Stimulated activated CD4-positive, alpha-beta T cell treated with anti-CD3 and anti-CD28 coated beads, Interleukin-1b, Interleukin-23, amount 100 ng/mL, for 24 hours (primary cell): ENCODE measurements at places on chromosomes 5 and 9.

DNA sequence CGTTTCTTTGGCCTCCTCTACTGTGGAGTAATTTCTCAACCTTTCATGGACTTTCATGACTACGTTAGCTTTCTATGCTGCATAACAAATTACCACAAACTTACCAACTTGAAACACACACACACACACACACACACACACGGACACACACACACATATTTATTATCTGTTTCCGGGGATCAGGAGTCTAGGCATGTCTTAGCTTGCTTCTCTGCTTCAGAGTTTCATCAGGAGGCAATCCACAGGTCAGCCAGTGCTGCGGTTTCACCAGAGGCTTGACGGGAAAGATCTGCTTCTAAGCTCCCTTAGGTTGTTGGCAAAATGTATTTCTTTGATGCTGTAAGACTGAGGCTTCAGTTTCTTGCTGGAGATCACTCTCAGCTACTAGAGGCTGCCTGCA is 59.0 kb upstream of the C9orf72 start:
- DNase-seq, result no peak

DNA sequence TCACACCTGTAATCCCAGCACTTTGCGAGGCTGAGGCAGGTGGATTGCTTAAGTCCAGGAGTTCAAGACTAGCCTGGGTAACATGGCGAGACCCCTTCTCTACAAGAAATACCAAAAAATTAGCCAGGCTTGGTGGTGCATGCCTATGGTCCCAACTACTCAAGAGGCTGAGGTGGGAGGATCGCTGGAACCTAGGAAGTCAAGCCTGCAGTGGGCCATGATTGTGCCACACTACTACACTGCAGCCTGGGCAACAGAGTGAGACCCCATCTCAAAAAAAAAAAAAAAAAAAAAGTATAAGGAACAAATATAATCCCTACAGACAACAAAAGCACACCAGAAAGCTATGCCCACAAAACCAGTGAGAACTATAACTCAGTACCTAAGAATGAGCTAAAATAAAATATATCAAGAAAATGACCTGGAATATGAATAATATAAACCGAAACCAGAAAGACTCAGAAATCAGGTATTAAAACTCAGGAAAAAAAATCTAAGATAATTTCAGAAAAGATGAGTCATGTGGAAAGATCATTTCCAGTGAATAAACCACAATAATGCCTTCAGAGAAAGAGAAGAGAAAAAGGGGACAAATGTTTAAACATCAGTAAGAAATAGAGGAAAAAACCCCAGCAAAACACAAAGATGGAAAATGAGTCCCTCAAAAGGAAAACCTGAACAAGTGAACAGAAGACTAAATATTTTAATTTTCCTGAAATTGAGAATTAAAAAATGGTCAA is 57.4 kb downstream of the GOLPH3 start:
- DNase-seq, result no peak

DNA sequence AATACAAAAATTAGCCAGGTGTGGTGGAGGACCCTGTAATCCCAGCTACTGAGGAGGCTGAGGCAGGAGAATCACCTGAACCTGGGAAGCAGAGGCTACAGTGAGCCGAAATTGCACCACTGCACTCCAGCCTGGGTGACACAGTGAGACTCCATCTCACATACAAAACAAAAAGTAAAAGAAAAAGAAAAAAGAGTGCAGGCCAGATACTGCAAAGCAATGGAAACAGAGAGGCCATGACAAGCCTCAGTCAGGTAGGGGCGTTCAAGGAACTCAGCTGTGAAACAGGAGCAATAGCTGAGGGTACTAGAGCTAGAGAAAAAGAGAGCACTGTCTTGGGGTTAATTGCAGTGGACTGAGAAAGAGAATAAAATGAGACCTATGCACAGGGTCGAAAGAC is 56.2 kb downstream of the TIMD4 start:
- no peak for DNase-seq

DNA sequence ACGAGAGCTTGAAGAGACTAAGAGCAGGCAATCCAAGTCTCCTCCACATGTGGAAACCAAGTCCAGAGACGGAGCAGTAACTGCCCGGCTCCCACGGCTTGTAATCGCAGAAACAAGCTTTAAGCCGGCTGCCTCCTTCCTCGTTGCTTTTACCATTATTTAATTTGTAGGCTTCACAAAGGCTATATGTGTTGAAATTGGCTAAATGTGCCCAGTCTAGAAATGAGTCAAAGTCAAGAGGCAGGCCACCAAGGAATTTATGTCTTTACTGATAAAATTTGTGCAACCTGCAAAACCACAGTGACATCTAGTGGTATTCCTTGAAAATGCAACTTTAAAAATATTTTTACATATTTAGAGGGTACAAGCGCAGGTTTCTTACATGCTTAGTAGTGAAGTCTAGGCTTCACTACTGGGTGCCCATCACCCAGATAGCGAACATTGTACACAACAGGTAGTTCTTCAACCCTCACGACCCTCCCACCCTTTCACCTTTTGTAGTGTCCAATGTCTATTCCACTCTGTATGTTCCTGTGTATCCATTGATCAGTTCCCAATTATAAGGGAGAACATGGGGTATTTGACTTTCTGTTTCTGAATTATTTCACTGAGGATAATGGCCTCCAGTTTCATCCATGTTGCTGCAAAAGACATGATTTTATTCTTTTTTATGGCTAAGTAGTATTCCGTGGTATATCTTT is 33.5 kb upstream of the EBF1 start:
- no peak for DNase-seq

DNA sequence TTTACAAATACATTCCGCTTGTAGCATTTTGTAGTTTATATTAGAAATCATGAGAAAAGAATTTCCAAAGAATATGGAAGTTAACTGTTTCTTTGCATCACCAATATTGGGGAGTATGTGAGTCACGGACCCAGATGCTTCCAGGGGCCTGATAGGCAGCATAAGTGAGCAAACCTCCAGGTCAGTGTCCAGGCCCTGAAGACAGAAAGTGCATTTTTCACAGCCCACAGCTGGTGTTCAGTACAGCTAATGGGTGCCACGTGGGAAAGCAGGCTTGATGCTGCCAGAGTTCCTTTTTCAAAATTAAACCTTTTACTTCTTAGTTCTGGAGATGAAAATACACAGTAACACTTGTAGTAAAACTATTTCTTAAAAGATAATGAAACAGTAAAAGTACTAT is 454.4 kb upstream of the ACTBL2 start:
- DNase-seq, result no peak

DNA sequence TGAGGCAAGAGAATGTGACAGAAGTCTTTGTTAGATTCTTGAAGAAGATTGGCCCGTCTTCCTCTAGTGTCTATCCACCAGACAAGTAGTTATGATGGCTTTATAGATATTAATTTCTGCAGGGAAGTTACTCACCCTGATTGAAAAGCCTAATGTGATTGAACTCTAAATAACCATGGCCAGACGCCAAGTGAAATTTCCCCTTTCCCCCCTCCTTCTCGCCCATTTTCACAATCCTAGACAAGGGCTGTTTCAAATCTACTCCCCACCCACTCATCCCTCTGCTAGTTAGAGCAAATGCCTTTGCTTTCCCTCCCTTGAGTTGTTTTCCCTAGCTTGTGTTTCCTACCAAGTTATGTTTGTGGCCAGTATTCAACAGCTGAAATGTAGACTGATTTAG is 182.5 kb downstream of the TMEM167A start:
- DNase-seq, result no peak

GRCh38 chr5:79834754-79835714 is 145.4 kb downstream of the CMYA5 start:
- DNase-seq, result no peak

GRCh38 chr9:128833696-128834095 is 4.1 kb upstream of the SPOUT1 start:
- DNase-seq, result no peak

GRCh38 chr5:118987988-118988865 is at the start of gene DTWD2:
Gene DTWD2, minus strand, starts transcription at chr5:118988547. Its CDS starts 36 bp downstream, at chr5:118988511.
- peak; percentile 91 for DNase-seq

DNA sequence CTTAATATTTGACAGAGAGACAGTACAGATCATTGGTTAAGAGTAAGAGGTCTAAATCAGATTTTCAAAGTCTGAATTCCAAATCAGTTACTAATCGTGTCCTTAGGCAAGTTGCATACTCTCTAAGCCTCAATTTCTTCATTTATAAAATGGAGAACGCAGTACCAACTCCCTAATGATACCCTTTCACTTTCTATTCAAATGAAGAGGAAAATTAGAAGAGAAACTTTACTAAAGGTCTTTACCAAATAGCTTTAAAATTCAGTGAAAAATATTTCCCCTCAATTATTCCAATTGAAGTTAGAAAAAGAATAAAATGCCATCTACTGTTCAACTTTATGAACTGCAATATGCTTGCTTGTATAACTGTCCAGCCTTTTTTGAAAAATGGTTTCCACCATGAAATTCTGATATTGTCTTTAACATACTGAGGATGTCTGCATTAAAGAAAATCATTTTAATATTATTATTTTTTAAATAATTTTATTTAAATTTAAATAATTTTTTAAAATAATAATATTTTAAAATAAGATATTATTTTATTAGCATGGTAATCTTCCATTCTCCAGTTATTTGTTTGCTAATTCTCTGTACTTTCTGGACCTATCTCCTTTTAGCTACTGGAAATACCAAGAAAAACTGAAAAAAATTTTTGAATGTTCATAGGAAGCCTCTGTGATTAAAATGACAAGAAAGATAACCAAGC is 36.0 kb downstream of the POC5 start:
- DNase-seq, result no peak

- no peak for DNase-seq
These were observed 140.4 kb upstream of the RPS23 start for GRCh38 chr5:82418608-82418950.

- DNase-seq, result no peak
These were observed 11.7 kb upstream of the C9orf72 start for GRCh38 chr9:27584931-27585330.

DNA sequence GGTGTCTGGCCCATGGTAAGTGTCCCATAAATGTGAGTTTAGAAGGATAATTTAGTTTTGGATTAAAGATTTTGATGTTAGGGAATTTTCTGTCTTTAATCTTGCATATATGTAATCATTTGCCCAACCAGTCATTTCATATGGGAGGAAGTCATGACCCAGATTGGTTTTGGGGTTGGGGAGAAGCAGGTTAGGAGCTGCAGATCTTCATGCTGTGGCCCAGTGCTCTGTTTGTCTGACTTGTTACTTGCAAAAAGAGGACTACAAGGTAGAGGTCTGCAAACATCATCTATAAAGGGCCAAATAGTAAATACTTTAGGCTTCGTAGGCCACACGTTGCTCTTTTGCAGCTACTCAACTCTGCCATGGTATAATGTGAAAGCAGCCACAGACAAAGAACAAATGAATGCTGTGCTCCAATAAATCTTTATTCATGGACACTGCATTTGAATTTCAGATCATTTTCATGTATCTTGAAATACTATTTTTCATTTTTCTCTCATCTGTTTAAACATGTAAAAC is 16.8 kb downstream of the OSTF1 start:
- no peak for DNase-seq

- DNase-seq, result no peak
These were observed 45.1 kb upstream of the SUB1 start for GRCh38 chr5:32539981-32540845.

DNA sequence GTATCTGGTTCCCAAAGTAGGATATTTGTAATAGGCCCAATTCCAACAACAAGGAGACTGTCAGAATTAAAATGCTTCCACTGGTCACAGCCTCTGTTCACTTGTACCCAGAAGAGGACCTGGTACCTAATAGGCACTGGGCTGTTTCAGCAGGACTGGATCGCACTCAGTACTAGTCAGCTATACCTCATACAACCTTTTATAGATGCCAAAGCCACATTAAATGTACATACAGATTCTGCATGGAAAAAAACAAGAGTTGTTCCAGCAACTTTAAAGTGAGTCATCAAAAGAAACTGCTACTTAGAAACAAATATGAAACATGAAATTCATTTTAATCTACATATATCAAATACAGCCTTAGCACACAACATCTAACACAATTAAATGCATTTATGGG is 87.5 kb downstream of the GPR21 start:
- DNase-seq, result no peak

DNA sequence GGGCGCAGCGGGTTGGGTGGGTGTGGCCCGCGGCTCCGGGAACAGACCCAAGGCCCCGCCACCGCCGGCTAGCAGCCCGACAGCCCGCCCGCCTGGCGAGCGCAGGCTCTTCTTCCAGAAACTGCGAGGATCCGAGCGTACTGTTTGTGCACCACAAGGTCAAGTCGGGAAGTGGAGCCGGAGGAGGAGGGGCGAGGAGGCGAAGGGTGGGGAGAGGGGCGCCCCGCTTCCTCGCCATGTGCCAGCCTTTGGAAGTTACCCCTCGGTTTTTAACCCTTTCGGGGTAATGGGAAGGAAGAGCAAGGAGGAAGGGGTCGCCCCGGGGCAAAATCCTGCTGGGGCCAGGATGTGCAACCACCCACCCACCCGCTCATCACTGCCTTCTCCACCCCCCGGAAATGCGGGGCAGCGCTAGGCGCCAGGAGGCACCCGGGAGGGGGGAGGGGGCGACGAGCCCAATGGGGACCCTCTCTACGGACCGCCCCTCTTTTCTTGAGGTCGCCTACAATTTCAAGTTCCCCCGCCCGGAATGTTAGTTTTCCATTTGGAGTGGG is 1.1 kb upstream of the JADE2 start:
- peak; percentile 41 for DNase-seq

DNA sequence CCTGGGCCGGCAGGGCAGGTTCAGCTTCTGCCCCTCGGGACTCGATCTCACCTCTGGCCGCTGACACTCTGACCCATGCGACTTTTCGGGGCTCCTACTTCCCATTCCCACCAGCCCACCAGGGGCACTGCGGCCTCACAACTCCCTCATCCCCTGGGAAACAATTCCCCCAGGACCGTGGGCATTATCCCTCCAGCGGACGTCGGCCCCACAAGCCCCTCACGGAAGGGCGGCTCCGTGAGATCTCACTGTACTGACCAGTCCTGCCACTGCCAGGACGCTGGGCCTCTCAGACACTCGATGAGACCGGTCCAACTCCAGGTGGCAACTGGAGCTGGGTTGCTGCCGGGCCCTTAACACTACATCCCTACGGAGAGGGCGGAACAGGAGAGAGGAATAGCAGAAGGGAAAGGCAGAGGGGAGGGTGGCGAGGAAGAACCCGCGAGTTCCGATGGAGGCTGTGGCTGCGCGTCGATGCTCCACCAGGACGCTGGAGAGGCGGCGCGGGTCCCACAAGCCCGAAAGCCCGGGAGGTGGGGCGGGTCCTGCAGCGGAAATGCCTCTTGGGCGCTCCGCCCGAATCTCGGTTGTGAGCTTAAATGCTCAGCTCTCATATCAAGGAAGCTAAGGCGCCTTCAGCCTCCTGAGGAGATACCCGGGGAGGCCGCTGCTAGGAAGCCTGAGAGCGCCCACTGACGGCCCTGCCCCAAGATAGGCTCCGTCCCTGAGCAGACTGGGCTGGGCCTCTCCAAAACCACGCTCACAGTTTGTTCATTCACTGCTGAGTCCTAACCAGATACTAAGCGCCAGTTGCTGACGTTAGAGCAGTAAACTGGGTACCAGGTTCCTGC is 36.3 kb downstream of the VCP start:
- peak; percentile 22 for DNase-seq
